ENCODE measurements at places on chromosomes 11 and 22.

DNA sequence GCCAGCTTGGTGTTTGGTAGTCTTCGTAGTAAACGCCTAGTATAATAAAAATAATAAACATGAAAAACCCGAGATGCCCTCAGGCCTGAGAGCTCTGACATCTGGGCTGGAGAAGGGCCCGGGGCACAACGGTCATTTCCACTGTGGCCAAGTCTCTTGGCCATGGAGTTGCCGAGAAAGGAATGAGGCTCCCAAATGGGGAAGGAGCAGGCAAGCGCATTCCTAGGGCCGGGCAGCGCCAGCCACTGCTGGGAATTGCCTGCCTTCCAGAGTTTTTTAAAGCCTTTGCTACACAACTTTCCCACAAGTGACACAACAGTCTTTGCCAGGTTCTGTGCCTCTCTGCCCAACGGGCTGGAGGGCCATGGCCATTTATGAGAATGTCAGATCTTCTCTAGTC lies 103.4 kb downstream of the NAV2 start:
- no peak for DNase-seq

DNA sequence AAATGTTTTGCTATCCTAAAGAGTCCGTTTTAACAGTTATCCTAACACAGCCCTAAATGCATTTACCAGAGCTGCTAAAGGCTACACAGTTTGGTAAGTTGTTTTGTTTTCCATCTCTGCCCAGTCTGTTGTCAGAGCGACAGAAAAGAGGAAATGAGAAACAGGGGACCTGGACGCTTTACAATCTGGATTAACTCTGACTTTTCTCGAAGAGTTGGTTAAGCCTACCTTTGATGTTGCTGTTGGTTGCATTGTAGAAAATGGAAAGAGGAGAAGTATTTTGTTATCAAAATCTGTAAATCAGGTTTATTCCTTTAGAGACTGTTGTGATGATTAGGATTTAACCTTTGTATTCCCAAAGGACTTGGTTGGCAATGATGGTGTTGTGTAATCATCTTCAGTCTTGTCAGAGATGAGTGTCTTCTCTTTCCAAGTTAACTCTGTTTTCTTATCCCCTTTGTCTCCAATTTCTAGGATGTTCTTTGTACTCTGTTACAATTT lies 481 bp downstream of the ANGPTL5 start:
- DNase-seq, result peak; percentile 52

- peak; percentile 34 for DNase-seq
Observed at GRCh38 chr22:43811777-43812148, 342 bp downstream of the EFCAB6 start.

DNA sequence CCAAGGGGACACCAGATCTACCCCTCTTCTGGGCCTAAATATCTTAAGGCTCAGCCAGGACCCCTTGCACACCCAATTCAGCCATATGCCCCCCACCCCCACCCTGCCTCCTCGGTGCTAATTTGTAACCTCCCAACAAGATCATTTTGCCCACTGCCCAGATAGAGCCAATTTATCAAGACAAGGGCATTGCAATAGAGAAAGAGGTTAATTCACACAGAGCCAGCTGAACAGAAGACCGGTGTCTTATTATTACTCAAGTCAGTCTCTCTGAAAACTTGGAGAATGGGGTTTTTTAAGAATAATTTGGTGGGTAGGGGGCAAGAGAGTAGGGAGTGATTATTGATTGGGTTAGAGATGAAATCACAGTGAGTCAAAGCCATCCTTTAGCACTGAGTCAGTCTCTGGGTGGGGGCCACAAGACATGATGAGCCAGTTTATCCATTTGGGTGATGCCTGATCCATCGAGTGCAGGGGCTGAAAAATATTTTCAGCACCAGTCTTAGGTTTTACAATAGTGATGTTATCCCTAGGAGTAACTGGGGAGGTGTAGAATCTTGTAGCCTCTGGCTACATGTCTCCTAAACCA lies 9.9 kb upstream of the CAPN5 start:
- no peak for DNase-seq

- peak; percentile 8 for DNase-seq
Observed at GRCh38 chr11:76566811-76567210, 103.7 kb downstream of the LRRC32 start.

- peak; percentile 54 for DNase-seq
Observed at GRCh38 chr11:13440100-13440855, 22.7 kb downstream of the BTBD10 start.

GRCh38 chr11:64729851-64730382 lies 6.9 kb upstream of the NRXN2 start:
- DNase-seq, result no peak

DNA sequence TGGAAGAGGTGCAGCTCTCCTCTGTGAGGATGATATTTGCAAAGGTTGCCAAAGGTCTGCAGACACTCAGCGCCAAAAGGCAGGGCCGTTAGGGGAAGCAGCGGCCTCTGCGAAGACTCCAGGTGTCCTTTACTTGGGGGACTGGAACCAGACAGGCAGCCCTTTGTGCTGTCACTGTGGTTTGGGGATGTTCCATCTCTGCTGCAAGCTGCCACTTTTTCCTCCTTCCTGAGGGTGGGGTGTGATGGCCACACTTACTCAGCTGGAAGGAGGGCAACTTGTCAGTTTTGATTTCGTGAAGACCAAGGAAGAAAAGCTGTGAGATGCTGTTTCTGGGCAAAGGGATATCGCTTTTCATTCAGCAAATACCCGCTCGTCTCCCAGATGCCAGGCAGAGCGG lies 96.5 kb upstream of the PRR5 start:
- DNase-seq, result peak; percentile 26

DNA sequence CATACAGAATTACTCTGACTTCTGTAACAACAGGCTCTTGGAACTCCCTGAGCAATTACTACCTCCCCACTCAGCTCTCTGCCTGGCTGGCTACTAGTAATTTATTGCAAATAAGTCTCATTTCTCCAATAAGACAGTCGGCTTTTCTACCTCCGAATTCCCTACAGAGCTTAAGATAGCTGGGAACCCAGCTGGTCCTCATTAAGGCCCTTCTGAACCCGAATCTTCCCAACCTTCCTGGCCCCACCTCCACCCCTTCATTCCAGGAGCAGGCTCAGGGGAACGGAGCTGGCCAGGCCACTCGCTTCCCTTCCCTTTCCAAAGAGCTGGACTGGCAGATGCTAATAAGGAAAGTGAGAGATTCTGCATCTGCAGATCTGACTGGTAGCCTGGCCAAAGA lies 21.6 kb downstream of the TMPRSS5 start:
- DNase-seq, result no peak

GRCh38 chr11:95727620-95728019 lies 62.0 kb downstream of the FAM76B start:
- DNase-seq, result no peak

GRCh38 chr11:44596525-44597276 lies 31.2 kb downstream of the CD82 start:
- no peak for DNase-seq

GRCh38 chr11:134384406-134384805 lies 27.6 kb downstream of the B3GAT1 start:
- DNase-seq, result no peak

DNA sequence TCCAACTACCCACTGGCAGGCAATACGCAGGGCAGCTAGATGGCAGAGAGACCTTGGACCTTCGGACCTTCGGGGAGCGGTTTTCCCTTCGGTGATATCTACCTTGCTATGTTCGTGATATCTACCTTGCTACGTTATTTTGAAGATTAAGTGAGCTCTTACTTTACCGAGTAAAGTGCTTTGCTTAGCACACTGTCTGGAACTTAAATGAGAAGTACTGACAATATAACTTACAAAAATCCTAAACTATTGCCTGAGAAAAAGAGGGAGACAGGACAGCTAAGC lies 1.0 kb upstream of the PRDM10 start:
- DNase-seq, result no peak

DNA sequence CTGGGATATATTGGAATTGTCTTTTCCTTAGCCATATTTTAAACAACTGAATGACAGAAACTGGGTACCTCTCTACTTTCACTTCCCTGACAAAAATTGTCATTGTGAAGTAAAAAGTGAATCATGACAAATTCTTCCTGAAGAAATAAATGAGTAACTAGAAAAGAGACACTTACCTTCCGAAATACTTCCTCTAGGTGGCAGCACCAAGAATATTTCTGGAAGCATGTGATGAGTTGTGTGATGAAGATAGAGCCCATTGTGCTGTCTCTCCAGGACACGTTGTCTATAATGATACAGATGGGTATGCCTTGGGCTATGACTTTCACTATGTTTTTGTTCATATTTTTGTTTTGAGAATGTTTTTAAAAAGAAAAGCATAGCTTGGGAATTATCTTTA lies 21.5 kb downstream of the CASP4 start:
- peak; percentile 78 for DNase-seq

DNA sequence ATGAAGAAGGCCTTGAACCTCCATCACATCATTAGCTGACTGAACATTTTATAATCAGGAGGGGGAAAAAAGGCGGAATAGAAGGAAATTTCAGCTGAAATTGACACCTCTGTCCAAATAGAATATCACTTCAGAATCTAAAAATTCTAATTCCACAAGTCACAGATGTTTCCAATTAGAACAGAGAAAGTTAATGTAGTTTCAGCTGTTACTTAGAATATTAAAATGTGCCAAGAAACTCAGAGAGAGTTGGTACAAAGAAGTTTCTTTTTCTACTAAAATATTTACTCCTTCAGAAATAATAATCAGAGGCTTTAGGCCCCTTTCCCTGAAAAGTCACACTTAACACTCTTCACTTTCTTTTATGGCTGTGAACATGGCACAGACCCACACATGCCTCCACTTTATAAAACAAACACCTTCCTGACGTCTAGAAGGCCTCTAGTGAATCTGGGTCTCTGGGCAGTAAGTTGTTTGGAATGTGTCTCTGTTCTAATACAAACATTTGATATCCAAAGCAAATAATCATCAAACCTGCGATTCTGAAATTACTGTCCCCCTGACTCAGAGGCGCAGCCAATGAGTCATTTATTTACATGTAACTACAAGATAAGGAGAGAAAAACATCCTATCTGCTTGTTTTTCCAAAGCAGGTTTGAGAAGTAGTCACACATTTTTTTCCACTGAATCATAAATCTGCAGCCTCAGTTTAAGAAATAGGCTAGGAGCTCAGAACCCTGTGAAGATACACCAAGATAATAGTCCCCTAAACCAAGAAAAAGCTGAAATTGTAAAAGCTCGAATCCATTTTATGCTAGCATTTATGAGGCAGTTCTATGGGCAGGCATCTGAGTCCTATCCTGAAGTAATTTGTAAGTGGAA lies 148.4 kb downstream of the ME3 start:
- DNase-seq, result no peak

Data from inflammatory macrophage treated with lipopolysaccharide for 4 hours (primary cell).